ENCODE measurements at places on chromosomes 16 and 17. TPM values are rescaled to one million over a fixed set of nuclear protein-coding genes. Genes with fewer than 3 reads are reported as not detected.

APOBR gene
- total RNA-seq, result 0.07 TPM

CLN3 gene
- total RNA-seq, result 12.0 TPM

LGALS9B gene
- total RNA-seq, result 0.50 TPM

SMYD4 gene
- 8.5 TPM for total RNA-seq

ZFPM1 gene
- 1.7 TPM for total RNA-seq

Measured in nasal cavity respiratory epithelium epithelial cell of viscerocranial mucosa (primary cell).